Thyroid gland (tissue), 4 donors: ENCODE measurements at places on chromosomes 7 and 10. TPM values are rescaled to one million over a fixed set of nuclear protein-coding genes. Genes with fewer than 3 reads are reported as not detected.
A peak's percentile ranks its signal among the peaks of the same experiment; 100 is the strongest.

- H3K36me3 ChIP-seq: no peaks in the 10 kb centered on the region
- H3K4me1 ChIP-seq: peaks cover 100% of the 10 kb centered on the region
- DNase-seq: peak; percentile 85
- peak overlapping the region; percentile 5 for H3K27ac ChIP-seq
- H3K4me3 ChIP-seq: no peak overlapping the region
Observed at GRCh38 chr10:79405221-79405994, 40.0 kb downstream of the ZCCHC24 start.

GRCh38 chr7:21851559-21851967 is 94.1 kb downstream of the CDCA7L start:
- H3K27ac ChIP-seq: no peak overlapping the region
- no peaks in the 10 kb centered on the region for H3K27me3 ChIP-seq
- H3K4me3 ChIP-seq: no peak overlapping the region
- H3K36me3 ChIP-seq: no peaks in the 10 kb centered on the region

DNA sequence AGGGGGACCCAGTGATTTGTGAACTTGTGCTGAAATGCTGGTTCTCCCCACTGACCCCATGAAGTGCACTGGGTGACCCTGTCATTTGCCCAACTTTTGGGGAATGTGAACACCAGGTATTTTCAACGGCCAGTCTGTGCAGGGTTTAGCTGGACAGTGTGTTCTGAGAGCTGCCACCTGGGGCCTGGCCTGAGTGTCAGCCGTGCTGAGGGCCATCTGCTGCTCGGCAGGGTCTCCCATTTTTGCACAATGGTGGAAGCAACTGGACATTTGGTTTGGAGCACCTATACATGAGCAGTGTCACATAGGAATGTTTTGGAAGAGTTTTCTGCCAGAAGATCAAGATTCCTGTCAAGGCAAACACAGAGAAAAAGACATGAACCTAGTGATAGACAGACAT is 5.2 kb downstream of the CHN2 start:
- no peak overlapping the region for H3K4me3 ChIP-seq
- no peak overlapping the region for H3K27ac ChIP-seq
- no peaks in the 10 kb centered on the region for H3K36me3 ChIP-seq
- no peak for DNase-seq
- H3K4me1 ChIP-seq: peaks cover 18% of the 10 kb centered on the region
- no peaks in the 10 kb centered on the region for H3K27me3 ChIP-seq

- no peaks in the 10 kb centered on the region for H3K36me3 ChIP-seq
- H3K4me3 ChIP-seq: no peak overlapping the region
- no peak overlapping the region for H3K27ac ChIP-seq
- no peaks in the 10 kb centered on the region for H3K4me1 ChIP-seq
- no peaks in the 10 kb centered on the region for H3K27me3 ChIP-seq
Observed at GRCh38 chr7:133275008-133275407, 22.1 kb downstream of the EXOC4 start.

DNA sequence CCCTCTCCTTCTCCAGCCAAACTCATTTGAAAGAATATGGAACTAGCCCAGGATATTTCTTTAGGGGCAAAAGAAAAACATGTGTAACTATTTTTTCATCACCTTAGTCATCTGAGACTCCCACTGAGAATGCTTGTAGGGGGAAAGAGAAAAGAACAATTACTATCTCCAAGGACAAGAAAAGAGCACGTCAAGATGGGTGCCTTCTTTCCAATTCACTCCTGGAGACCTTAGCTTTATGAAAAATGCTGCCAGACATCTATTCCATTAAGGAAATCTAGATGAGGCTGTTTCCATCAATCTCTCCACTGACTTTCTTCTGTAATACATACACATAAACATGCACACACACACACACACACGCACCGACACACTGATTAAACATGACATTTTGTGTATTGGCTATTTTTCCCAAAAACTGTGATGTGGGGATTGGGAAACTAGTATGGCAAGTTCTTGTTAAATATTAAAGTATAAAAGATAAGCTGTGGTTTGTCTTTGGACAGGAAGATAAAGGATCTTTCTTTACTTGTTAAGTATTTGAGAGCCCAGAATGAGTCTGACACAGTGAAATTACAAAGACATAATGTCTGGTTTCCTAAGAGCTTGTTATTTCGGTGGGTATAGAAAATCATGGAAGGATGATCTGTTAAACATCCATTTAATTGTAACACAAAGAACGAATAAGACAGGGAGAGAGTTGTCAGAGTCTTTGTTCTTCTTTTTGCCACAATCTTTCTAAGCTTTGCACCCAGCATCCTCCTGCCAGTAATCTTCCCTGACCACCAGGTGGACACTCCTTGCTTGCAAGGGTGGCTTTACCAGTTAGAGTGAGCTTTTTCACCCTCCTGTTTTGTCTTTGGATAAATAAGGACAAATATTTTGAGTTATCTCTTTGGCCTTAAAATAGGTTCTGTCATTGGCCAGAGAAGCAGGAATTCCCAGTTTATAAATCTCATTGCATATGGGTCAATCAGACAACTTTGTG is 177.3 kb upstream of the TMEM72 start:
- no peaks in the 10 kb centered on the region for H3K36me3 ChIP-seq
- no peak overlapping the region for H3K27ac ChIP-seq
- DNase-seq: no peak
- H3K4me1 ChIP-seq: no peaks in the 10 kb centered on the region

DNA sequence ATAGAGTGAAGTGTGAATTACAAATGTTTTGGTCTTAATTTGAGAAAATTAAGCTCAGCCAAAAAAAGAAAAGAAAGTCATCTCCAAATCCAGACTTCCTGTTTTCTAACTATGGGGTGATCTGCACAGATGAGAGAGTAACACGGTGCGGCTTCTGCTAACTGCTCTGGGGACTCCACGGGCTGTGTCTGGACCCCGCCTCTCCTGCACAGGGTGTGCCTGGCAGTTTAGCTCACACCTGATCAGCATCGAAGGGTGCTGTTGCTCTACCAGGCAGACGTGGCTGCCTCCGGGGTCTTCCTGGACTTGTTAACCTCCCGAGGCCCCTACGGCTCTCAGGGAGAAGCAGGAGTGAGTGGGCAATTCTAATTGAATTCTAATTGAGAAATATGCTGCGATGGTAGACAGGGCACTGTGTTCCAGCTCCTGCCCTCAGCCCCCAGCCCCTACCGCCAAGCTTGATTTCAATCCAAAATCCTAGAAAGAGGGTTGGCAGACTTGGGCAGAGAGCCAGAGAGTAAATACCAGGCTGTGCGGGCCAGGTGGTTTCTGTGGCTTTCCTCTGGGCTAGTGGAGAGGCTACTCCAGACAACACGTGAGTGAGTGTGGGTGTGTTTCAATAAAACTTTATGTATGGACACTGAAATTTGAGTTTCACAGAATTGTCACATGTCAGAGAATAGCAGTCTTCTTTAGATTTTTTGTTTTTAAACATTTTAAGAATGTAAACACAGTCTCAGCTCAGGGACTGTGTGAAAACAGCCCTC is 13.4 kb downstream of the SHH start:
- DNase-seq: no peak
- no peak overlapping the region for H3K4me3 ChIP-seq
- no peaks in the 10 kb centered on the region for H3K27me3 ChIP-seq
- H3K4me1 ChIP-seq: peaks cover 3% of the 10 kb centered on the region
- H3K36me3 ChIP-seq: no peaks in the 10 kb centered on the region

GRCh38 chr10:121880895-121881294 is 46.9 kb downstream of the ATE1 start:
- H3K4me1 ChIP-seq: peaks cover 13% of the 10 kb centered on the region
- no peak overlapping the region for H3K4me3 ChIP-seq
- no peaks in the 10 kb centered on the region for H3K36me3 ChIP-seq
- no peaks in the 10 kb centered on the region for H3K27me3 ChIP-seq

DNA sequence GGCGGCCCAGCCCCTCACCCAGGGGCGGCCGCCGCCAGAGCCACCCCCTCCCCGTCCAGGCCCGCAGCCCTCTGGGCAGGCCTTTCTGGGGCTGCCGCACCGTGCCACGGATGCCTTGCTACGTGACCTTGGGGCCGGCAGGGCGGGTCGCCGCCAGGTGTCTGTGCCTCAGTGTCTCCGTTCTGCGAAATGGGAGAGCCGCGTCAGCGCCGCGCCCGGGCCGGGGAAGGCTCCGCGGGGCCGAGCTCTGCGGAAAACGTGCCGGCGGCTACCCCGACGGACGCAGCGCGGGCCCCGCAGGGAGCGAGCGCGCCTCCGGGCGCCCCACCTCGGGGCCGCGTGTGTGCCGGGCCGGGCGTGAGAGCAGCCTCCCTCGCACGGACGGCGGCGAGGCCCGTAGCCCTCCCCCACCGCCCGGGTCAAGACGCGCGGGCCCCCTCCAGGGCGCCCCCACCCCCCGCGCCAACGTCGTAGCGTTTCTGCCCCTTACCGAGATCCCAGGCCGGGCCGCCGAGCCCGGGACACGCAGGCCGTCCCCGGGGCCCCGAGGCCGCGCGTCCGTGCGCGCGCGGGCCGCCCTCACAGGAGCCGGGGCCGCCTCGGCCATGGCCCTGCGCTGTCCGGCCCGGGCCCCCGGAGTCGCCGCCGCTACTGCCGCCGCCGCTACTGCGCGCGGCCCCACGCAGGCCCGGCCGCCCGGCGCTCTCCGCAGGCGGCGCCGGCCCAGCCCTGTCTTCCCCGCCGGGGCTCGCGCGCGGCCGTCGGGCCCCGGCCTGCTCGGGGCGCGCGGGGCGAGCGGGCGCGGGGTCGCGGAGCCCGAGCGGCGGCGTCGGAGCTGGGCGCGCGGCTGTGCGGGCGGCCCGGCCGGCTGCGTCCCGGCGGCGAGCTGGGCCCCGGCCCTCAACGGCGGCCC is 1.1 kb downstream of the ZNF777 start:
- peak overlapping the region; percentile 24 for H3K4me3 ChIP-seq
- peaks cover 5% of the 10 kb centered on the region for H3K4me1 ChIP-seq
- peaks cover 7% of the 10 kb centered on the region for H3K36me3 ChIP-seq
- peak; percentile 14 for DNase-seq
- H3K27ac ChIP-seq: no peak overlapping the region

- H3K36me3 ChIP-seq: peaks cover 5% of the 10 kb centered on the region
- H3K4me1 ChIP-seq: no peaks in the 10 kb centered on the region
- DNase-seq: no peak
- no peaks in the 10 kb centered on the region for H3K27me3 ChIP-seq
Observed at GRCh38 chr10:114869520-114869892, 47.9 kb downstream of the FHIP2A start.

- no peak for DNase-seq
- H3K4me3 ChIP-seq: no peak overlapping the region
- H3K27ac ChIP-seq: peak overlapping the region; percentile 71
- no peaks in the 10 kb centered on the region for H3K27me3 ChIP-seq
- peaks cover 22% of the 10 kb centered on the region for H3K4me1 ChIP-seq
- no peaks in the 10 kb centered on the region for H3K36me3 ChIP-seq
Observed at GRCh38 chr10:121516093-121516865, 82.0 kb downstream of the FGFR2 start.

- no peak overlapping the region for H3K4me3 ChIP-seq
- H3K27me3 ChIP-seq: no peaks in the 10 kb centered on the region
- H3K27ac ChIP-seq: no peak overlapping the region
- DNase-seq: no peak
- H3K4me1 ChIP-seq: peaks cover 15% of the 10 kb centered on the region
- H3K36me3 ChIP-seq: no peaks in the 10 kb centered on the region
Observed at GRCh38 chr10:95341716-95342130, 50.9 kb upstream of the PDLIM1 start.

DNA sequence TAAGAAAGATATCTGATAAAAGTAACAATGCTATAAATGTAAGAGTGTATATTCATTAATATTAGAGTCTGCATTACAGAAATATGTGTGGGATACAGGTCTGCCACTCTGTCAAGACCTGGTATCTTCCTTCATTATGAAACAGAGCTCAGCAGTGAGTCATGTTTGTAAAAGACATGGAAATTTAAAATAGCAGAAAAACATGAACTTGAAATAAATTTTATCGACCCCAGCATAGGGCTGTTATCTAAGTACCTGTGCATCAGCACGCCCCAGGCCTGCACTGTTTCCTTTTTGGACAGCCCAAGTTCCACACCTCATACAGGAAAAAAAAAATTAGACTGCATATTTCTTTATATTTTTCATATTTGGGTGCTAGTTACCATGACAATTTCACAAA is 58.0 kb upstream of the ZPBP start:
- H3K27ac ChIP-seq: no peak overlapping the region
- H3K4me3 ChIP-seq: no peak overlapping the region
- no peaks in the 10 kb centered on the region for H3K4me1 ChIP-seq
- DNase-seq: no peak
- no peaks in the 10 kb centered on the region for H3K36me3 ChIP-seq

GRCh38 chr10:132676193-132676891 is 109.6 kb downstream of the NKX6-2 start:
- no peaks in the 10 kb centered on the region for H3K36me3 ChIP-seq
- no peak overlapping the region for H3K4me3 ChIP-seq
- no peaks in the 10 kb centered on the region for H3K4me1 ChIP-seq
- H3K27me3 ChIP-seq: no peaks in the 10 kb centered on the region
- DNase-seq: no peak

DNA sequence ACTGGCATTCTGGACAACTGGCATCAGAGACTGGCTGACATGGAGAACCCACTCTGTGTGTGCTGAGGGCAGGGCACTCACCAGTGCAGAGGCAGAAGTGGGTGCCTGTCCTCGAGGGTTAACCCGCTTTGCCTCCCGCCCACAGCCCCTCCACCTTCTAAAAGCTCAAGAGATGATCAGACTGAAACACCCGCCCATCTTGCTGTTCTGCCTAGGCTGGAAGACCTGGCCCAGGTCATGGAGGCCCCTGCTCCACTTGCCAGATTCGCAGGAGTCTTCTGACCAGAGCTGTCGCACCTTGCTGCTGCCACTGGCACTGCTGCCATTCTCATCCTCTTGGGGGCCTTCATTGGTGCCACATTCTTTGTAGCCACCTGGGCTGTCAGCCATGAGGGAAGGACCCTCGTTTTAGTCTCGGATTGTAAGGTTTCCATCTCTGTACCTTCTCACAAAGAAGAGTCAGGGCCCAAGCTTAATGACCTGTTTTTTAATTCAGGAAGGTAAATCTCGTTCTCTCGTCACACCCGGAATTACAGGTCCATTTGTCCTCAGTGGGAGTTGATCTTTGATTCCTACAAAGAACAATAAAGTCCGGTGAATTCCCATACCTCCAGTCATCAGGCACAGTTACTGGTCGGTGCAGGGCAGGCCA is 1.9 kb downstream of the CYREN start:
- H3K4me1 ChIP-seq: peaks cover 20% of the 10 kb centered on the region
- DNase-seq: no peak
- H3K4me3 ChIP-seq: no peak overlapping the region
- no peaks in the 10 kb centered on the region for H3K27me3 ChIP-seq
- peak overlapping the region; percentile 95 for H3K27ac ChIP-seq

The CRPPA gene
- total RNA-seq: 1.5 TPM

The EGFR gene
- 57.5 TPM for total RNA-seq

The CYCS gene
- total RNA-seq: 76.2 TPM

The AASS gene
- 39.5 TPM for total RNA-seq

The MARCHF5 gene
- 24.2 TPM for total RNA-seq

The VPS26A gene
- total RNA-seq: 38.0 TPM

The GIMAP1 gene
- 8.6 TPM for total RNA-seq

The CALN1 gene
- 0.10 TPM for total RNA-seq

The CYP26A1 gene
- total RNA-seq: not detected

The BET1 gene
- 31.1 TPM for total RNA-seq

The TMEM248 gene
- 179 TPM for total RNA-seq

The LAMB1 gene
- 104 TPM for total RNA-seq
